KG1 (cell line): ENCODE measurements at places on chromosomes 3 and 15.

GRCh38 chr15:80549191-80549590, 145.0 kb downstream of the ARNT2 start:
- no peak for DNase-seq

DNA sequence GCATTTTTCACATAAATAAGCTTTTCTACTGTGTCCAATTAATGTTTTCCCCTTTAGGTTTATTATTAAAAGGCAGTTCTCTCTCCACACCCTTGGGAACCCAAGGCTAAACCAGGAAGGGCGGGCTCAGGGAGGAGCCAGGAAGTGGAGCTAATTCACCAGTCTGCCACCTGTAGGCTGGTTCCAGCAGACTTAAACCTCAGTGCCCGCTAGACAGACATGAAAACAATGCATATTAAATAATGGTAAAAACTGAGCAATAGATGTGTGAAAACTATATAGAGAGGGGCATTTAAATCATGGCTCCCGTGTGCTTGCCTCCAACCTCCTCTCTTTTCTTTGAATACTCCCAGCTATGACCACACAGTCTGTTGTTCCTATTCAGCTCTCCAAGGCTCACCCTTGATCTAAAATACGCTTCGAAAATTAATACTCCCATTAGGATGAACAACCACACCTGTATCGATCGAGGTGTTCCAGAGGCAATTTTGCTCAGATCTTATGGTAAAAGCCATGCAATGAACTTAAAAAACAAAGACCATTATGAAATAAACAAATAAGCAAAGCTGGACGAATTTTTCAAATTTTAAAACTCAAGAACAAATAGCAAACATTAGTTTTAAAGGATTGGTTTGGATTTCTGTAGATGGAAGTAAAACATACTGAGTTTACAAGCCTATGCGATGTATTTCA, 253.3 kb downstream of the TJP1 start:
- DNase-seq: no peak

DNA sequence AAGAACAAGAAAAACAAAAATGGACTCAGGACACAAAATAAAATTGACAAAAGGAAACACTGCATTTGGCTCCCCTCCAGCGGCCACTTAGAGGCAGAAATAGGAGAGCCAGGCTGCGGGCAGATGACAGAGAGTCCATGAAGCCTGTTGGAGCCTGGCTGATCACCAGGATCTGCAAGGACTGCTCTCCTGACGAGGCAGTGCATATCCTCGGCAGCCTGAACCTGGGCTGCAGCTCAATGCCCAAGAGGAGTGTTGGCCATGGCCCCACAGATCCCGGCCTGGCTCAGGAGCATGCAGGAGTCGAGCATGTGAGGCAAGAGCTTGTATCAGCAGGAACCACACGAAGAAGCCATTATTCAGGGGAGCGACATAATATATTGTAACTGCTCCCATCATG, 199.8 kb downstream of the STT3B start:
- DNase-seq: no peak

GRCh38 chr15:98727115-98728040, 79.0 kb downstream of the IGF1R start:
- DNase-seq: no peak

DNA sequence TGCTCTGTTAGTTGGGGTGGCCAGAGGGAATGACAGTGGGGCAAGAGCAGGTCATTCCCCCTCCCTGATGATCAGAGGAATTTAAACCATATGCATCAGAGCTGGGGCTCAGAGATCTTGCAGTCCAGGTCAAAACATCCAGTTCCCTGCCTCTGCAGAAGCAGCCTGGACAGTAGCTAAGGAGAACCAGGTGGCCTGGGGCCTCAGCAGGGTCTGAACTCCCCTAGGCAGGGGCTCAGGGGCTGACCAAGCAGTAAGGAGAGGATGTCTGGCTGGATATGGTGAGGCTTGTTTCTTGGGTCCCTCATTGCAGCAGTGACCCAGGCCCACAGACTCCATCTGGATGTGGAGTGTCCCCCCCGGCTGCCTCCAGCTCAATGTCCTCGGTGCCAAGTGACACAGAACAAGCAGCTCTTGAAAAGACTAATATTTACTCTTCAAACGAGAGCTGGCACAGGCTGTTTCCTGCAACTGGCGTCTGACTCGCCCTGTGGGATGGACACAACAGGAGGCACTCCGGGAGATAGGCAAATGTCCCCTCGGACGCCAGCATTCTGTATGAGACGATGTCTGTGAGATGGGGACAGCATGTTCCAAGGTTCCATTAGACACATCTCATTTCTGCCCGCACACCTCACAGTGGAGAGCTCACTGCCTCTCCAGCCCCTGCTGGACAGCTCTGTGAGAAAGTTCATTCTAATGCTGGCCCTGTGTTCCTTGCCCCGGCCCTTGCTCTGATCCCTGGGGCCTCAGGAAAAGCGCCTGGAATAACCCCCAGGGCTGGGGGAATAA, 37.1 kb downstream of the SEC22C start:
- DNase-seq: no peak

DNA sequence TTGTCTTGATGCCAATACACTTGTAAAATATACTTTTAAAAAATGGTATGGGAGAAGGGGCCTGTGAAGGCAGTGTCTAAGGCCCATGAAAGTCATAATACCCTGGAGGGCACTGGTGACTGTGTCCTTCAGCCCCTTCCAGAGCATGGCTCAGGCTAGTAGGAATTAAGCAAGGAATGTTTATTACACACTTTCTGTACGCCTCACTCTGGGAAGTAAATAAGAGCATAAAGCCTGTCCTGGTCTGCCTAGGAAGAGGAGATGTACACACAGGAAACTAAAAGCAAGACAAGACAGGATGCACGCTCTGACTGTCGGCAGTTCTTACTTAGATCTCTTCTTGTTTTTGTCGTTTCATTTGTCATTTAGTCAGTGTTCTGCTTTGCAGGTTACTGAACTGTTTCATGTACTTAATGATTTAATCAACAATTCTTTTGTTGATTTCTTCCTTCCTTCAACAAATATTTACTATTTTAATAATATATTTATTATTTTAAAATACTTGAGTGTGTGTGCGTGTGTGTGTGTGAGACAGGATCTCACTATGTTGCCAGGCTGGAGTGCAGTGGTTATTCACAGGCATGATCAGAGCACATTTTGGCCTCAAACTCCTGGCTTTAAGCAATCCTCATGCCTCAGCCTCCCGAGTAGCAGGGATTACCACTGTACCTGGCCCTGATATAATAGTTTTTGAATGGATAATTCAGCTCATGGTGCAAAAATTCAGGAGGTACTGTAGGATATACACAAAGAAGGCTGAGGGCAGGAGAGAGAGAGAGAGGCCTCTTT, 9.0 kb upstream of the SMAD6 start:
- peak; percentile 64 for DNase-seq

DNA sequence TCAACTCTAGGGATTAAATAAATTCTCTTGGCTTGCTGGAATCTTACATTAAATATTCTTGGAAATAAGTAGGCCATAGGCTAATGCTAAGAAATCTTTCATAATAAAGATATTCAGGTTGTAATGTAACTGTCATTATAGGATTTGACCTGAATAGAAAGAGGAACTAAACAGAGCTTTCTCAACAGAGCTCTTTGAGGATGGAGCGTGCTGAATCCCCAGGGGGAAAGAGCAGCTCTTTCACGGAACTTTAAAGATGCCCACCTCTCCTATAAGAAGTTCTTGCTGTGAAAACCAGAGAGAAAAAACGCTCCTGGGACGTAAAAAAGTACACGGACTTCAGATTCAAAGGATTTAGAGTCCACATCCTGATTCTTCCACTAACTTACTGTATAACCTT, 77.9 kb downstream of the NTRK3 start:
- DNase-seq: no peak

- DNase-seq: no peak
Measured at GRCh38 chr3:78003090-78003489, 963.2 kb downstream of the ROBO2 start.

GRCh38 chr3:5126586-5126985, 4.5 kb downstream of the ARL8B start:
- DNase-seq: no peak
